ENCODE measurements at places on chromosomes 11 and 22. TPM values are rescaled to one million over a fixed set of nuclear protein-coding genes. Genes with fewer than 3 reads are reported as not detected.

GRCh38 chr11:28849053-28849452, 740.9 kb downstream of the METTL15 start:
- no peak for DNase-seq
- H3K27ac ChIP-seq: no peak overlapping the region
- no peaks in the 10 kb centered on the region for H3K27me3 ChIP-seq
- no peaks in the 10 kb centered on the region for H3K4me1 ChIP-seq

- no peaks in the 10 kb centered on the region for H3K27me3 ChIP-seq
- DNase-seq: no peak
- no peak overlapping the region for H3K27ac ChIP-seq
- no peak overlapping the region for H3K4me3 ChIP-seq
These were observed 40.2 kb downstream of the SNX19 start for GRCh38 chr11:130876100-130876499.

DNA sequence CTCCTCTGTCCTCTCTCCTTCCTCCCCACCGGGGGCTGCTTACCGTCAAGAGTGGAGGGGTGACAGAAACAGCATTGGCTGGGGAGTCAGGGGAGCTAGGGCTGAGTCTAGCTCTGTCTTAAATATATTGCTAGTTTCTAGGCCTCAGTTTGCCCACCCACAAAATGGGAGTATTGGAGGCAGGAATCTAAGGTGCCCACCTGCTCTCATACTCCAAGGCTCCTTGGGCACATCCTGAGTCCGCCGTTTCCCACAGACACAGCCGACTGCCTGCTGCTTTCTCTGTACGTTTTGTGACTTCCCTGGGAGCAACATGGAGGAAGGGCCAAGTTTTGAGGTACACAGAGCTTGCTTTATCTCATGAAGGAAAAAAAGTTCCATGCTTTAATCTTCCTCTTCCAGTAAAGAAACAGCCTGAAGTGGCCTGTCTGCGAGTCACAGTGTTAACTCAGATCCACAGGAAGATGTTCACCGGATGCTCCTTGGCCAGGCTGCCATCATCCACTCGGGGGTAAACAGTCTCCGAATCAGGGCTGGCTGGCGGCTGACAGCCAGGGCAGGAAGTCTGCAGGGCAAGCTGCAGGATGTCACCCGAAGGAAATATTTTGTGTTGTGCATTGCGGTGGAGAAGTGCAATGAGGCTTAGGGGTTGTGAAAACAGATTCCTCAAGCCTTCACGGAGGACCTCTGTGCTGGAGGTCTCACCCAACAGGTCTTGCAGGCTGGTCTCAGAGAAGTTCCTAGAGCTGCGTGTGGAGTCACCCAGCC, 11.0 kb upstream of the CERK start:
- no peak for DNase-seq
- peaks cover 27% of the 10 kb centered on the region for H3K4me1 ChIP-seq
- H3K36me3 ChIP-seq: no peaks in the 10 kb centered on the region
- H3K27me3 ChIP-seq: no peaks in the 10 kb centered on the region
- H3K4me3 ChIP-seq: no peak overlapping the region

DNA sequence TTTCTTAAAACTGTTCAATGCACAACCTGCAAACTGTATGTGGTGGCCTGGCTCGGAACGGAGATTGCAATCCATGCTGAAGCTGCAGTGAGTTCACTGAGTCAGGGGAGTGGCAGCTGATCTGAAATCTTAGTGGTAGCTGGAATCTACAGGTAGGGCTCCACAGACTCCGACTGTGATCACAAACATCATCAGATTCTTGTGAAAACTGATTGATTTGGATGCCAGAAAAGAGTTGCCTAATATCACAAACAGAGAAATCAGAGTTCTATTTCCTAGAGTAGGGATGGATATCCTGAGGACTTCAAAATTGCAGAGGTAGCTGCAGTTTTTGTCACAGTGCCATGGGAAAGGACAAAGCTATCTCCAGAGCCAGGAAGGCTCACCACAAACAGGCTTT, 57.5 kb upstream of the SC5D start:
- no peaks in the 10 kb centered on the region for H3K36me3 ChIP-seq
- H3K4me3 ChIP-seq: no peak overlapping the region
- H3K27ac ChIP-seq: no peak overlapping the region
- no peak for DNase-seq
- H3K4me1 ChIP-seq: peaks cover 13% of the 10 kb centered on the region
- no peaks in the 10 kb centered on the region for H3K27me3 ChIP-seq

DNA sequence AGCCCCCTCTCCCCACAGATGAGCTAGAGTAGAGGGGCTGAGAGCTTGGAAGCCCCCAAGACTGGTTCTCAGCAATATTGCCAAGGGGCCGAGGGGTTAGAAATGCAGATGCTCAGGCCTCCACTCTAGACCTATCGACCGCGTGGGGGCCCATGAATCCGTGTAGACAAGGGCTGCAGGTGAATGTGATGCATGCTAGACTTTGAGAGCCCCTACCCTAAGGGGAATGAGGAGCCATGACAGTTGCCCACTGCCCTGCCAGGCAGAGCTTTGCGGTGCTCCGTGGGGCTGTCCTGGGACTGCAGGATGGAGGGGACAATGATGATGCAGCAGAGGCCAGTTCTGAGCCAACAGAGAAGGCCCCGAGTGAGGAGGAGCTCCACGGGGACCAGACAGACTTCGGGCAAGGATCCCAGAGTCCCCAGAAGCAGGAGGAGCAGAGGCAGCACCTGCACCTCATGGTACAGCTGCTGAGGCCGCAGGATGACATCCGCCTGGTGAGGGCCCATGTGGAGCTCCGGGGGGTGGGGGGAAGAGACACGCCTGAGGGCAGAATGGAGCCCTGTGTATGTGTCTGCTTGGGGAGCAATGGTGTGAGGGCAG, 1.3 kb downstream of the SSH3 start:
- no peaks in the 10 kb centered on the region for H3K27me3 ChIP-seq
- H3K36me3 ChIP-seq: no peaks in the 10 kb centered on the region
- peak overlapping the region; percentile 92 for H3K27ac ChIP-seq
- peak; percentile 5 for DNase-seq

DNA sequence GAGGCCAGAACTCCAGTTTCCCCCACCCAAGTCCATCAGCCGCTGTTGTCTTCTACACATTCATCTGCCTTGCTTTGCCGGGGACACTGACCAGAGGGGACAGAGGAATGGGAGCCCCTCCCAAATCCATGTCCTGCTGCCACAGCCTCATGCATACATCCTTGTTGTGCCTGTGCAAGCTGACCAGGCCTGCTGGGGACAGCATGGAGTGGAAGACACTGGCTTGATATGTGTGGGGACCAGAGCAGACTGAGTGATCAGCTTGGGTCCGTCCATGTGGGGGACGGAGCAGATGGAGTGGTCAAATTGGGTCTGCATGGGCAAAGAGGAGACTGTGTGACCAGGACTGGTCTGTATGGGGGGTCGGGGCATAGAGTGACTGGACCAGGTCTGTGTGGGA, 43.8 kb downstream of the KCNC1 start:
- H3K27ac ChIP-seq: no peak overlapping the region
- no peak for DNase-seq
- no peaks in the 10 kb centered on the region for H3K27me3 ChIP-seq
- no peaks in the 10 kb centered on the region for H3K4me1 ChIP-seq

DNA sequence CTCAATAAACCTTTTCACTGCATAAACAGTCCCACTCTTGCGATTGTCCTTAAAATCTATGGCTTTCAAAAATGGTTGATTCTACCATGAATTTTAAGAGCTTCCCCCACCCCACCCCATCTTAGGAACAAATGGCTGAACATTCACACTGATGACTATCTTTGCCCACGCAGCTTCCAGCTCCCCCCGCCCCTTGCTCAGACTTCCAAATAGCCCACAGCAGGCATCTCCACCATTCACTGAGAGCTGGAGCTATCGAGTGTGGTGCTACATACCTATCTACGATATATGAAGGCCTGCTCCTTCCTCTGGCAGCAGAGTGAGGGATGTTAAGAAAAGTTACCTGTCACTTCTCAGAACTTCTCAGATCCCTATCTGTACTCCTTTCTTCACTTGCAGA, 26.7 kb downstream of the EIF3F start:
- peaks cover 46% of the 10 kb centered on the region for H3K27me3 ChIP-seq
- no peak overlapping the region for H3K4me3 ChIP-seq
- H3K4me1 ChIP-seq: peaks cover 6% of the 10 kb centered on the region

DNA sequence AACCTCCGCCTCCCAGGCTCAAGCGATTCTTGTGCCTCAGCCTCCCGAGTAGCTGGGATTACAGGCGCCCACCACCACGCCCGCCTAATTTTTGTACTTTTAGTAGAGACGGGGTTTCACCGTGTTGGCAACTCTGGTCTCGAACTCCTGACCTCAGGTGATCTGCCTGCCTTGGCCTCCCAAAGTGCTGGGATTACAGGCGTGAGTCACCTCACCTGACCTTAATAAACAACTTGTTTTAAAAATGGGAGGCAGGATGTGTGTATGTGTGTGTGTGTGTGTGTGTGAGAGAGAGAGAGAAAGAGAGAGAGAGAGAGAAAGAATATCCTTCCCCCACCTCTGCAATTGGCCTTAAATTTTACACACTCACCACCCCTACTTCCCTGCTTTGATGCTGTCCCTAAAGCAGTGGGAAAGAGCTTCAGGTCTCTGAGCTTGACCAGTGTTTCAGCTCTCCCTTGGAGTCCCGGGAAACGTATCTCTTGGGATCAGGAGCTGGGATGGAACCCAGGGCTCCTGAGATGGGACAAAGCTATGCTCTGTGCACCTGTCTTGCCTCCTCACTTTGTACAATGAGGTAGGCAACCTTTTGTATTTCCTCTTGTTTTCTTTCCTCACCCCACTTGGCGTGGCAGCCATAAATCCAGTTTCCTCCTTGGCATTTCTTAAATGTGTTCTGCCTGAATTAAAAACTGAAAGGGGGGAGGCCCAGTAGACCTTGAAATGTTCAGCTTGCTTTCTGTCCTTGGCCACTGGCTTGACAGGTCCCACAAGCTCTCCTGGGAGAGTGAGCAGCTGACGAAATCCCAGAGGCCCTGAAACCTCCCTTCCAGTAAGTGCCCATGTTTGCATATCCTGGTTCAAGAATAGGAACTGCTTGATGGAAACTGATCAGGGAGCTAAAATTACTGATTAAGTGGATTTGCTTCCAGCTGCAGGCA, 17.8 kb upstream of the XBP1 start:
- no peak overlapping the region for H3K4me3 ChIP-seq
- peak; percentile 70 for DNase-seq
- H3K4me1 ChIP-seq: peaks cover 46% of the 10 kb centered on the region

DNA sequence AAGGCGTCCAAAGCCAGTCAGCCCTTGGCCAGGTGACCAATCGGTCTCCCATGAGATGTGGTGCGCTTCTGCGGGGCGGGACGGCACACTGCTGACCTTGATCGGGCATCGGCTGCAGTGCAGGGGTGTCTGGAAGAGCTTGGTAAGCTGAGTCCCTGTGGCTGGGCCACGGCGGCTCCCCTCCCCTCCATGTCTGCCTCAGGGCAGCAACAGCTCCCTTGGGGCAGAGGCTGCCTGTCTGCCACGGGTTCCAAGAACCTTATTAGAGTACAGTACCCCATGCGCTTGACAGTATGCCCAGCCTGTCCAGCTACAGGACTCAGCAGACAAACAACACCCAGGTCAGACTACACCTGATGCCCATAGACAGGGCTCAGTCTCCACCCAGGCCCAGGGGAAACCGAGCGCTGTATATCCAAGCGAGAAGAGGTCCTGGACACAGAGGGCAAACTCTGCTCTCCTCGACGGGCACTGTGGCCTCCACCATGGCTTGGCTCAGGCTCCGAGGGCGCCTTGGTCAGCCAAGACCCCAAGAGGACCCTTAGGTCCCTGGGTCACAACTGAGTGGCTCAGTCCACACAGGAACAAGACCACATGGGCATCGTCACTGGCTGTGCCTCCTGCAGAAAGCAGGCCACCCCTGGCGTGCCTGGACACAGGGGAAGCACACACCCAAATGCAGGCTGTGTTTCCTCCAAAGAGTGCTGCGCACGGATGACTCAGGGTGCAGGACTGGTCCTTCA, 18.9 kb downstream of the TSPAN32 start:
- no peaks in the 10 kb centered on the region for H3K36me3 ChIP-seq
- DNase-seq: no peak
- H3K4me1 ChIP-seq: no peaks in the 10 kb centered on the region
- H3K4me3 ChIP-seq: no peak overlapping the region
- H3K27ac ChIP-seq: no peak overlapping the region

- H3K27ac ChIP-seq: no peak overlapping the region
- no peaks in the 10 kb centered on the region for H3K4me1 ChIP-seq
- no peaks in the 10 kb centered on the region for H3K36me3 ChIP-seq
- no peak overlapping the region for H3K4me3 ChIP-seq
- DNase-seq: no peak
These were observed 137.5 kb upstream of the TRPC6 start for GRCh38 chr11:101721270-101721669.

GRCh38 chr11:132312701-132313111, 942.3 kb downstream of the NTM start:
- no peaks in the 10 kb centered on the region for H3K27me3 ChIP-seq
- no peak for DNase-seq
- H3K36me3 ChIP-seq: no peaks in the 10 kb centered on the region

DNA sequence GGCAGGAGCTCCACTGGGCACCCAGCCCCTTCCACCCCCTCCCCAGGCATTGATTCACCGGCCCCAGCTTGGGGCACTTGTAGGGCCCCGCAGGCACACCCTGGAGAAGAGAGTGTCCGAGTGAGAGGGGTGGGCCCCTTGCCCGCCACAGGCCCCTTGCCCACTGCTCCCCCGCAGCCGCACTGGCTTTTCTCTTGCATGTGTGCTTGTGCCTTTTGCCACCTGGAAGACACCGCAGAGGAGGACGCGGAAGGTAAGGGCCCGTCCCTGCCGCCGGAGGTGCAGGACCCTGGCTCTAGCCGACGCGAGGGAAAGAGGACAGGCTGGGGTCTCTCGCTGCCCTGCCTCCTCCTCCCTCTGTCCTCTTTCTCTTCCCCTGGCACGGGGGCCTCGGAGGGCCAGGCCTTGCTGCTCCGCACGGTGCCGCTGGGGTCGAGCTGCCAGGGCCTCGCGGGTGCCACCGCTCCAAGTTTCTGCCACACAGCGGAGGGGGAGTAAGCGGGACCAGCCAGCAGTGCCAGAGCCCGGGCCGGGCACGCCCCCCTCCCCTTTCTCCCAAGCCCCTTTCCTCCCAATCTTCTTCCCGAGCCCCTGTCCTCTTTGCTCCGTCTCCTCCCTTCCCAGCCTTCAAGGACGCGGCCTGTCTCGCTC, 9.5 kb downstream of the TNNT3 start:
- no peaks in the 10 kb centered on the region for H3K27me3 ChIP-seq
- H3K4me3 ChIP-seq: no peak overlapping the region
- H3K27ac ChIP-seq: no peak overlapping the region
- no peak for DNase-seq
- no peaks in the 10 kb centered on the region for H3K36me3 ChIP-seq

- H3K27me3 ChIP-seq: peaks cover 60% of the 10 kb centered on the region
- DNase-seq: peak; percentile 66
- H3K4me3 ChIP-seq: no peak overlapping the region
These were observed 670 bp downstream of the NEFH start for GRCh38 chr22:29480512-29481264.

GRCh38 chr11:66631883-66632282, 6.6 kb upstream of the RBM4 start:
- DNase-seq: no peak
- H3K27me3 ChIP-seq: no peaks in the 10 kb centered on the region

- no peaks in the 10 kb centered on the region for H3K36me3 ChIP-seq
- peak overlapping the region; percentile 82 for H3K27ac ChIP-seq
- peak; percentile 82 for DNase-seq
- no peaks in the 10 kb centered on the region for H3K27me3 ChIP-seq
- no peak overlapping the region for H3K4me3 ChIP-seq
- H3K4me1 ChIP-seq: peaks cover 53% of the 10 kb centered on the region
These were observed 35.1 kb upstream of the SUSD2 start for GRCh38 chr22:24146194-24146616.

AHNAK gene
- total RNA-seq: 218 TPM

ADM gene
- 74.1 TPM for total RNA-seq

HSPB2 gene
- not detected for total RNA-seq

SMTNL1 gene
- total RNA-seq: not detected

LINC01488 gene
- 0.27 TPM for total RNA-seq

CRYBB3 gene
- total RNA-seq: not detected

ARHGAP20 gene
- 4.8 TPM for total RNA-seq
